ENCODE measurements at places on chromosomes 12 and 14.

DNA sequence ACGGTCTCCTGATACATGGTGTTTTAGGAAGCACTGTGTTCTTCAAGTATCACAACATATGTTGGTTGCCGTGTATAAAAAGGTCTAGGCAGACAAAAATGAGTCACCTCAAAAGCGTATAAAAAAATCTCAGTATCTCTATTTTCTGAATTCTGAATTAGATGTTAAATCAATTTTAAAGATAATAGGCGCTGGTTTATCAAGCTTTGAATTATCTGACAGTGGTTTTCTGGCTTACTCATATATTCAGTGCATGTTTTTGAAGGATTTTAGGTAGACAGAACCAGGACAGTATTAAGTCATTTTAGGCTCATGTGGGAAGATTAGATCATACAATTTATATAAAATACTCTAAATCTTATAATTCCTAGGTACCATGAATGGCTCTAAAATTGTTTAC lies 110.8 kb downstream of the TMTC2 start:
- no peak for DNase-seq

DNA sequence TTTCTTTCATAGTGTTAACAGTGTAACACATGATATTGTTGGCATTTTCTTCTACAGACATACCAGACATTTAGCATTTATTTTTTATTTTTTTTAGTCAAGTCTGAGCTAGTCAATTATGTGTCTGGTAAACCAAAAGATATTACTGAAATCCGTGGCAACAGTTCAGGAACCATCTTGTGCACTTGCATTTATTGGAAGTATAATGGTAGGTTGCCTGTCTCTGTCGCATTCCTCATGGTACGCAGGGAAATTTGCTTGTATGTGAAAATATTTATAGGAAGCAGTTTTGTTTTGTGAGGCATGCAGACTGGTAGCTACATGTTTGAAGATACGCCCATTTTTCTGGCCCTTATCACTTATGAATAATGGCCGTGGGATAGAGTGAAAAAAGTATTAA lies 186.1 kb upstream of the SLC38A2 start:
- DNase-seq: no peak

DNA sequence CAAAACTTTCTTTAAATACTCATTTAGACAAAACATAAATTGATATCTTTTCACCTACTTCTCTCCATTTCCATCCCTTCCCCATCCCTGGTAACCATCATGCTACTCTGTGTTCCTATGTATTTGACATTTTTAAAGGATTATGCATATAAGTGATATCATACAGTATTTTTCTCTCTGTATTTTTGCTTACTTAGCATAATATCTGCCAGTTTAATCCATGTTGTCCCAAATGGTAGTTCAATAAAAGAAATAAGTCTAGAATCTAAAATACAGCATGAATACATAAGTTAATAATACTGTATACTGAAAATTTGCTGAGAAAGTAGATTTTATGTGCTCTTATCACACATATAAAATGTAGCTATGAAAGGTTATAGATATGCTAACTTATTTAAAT lies 190.3 kb upstream of the NAV3 start:
- no peak for DNase-seq

GRCh38 chr14:101446387-101446969 lies 114.8 kb upstream of the DIO3 start:
- no peak for DNase-seq

DNA sequence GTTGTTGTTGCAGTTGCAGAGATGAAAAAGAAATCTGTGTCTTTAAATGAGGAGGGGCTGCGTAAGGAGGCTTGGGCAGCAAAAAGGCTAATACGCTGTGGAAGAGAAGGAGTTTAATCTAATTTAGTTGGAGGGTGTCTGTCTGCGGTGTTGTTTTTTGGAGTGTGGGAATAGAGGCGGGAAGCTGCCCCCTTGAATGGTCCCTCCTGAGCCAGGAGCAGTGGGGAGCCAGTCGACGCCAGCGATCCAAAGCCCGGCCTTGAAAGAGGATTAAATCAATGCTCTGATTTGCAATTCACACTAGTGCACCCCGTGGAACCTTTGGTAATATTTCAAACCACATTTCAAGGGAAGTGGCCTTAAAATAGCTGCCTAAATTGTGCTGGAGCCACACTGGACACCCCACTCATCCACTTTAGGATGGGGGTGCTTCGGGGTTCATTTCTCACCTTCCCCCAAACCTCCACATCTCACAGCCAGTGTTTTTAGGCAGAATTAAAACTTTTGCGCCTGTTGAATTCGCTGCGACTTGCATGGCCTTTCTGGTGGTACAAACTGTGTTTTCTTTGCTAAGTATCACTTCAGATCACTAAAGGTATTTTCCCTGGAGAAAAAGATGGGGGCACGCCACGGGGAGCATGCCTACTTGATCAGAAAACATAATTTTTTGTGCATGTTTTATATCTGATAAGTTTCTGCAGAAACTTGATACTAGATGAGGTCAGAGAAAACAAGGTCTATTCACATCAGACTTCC lies 4.1 kb upstream of the FZD10 start:
- no peak for DNase-seq

All from COR-L47 (cell line).